ENCODE measurements at places on chromosomes 1 and 21. TPM values are rescaled to one million over a fixed set of nuclear protein-coding genes. Genes with fewer than 3 reads are reported as not detected.

Gene NUP133
- total RNA-seq: 34.5 TPM

Gene PLPP3
- 14.7 TPM for total RNA-seq

Gene PTPRC
- 3.5 TPM for total RNA-seq

Gene PRAMEF33
- not detected for total RNA-seq

Gene FAM110D
- not detected for total RNA-seq

Gene HLX
- 8.7 TPM for total RNA-seq

Gene C1orf105
- total RNA-seq: not detected

Gene MORC3
- total RNA-seq: 39.0 TPM

Gene GCSAML
- not detected for total RNA-seq

Gene ACOT11
- 1.3 TPM for total RNA-seq

Gene FAM78B
- total RNA-seq: not detected

Gene PPIH
- 16.0 TPM for total RNA-seq

Gene LRRC71
- total RNA-seq: not detected

Gene CFAP141
- not detected for total RNA-seq

Gene PTAFR
- total RNA-seq: under 0.01 TPM
